ENCODE measurements at places on chromosomes 11 and 22.

DNA sequence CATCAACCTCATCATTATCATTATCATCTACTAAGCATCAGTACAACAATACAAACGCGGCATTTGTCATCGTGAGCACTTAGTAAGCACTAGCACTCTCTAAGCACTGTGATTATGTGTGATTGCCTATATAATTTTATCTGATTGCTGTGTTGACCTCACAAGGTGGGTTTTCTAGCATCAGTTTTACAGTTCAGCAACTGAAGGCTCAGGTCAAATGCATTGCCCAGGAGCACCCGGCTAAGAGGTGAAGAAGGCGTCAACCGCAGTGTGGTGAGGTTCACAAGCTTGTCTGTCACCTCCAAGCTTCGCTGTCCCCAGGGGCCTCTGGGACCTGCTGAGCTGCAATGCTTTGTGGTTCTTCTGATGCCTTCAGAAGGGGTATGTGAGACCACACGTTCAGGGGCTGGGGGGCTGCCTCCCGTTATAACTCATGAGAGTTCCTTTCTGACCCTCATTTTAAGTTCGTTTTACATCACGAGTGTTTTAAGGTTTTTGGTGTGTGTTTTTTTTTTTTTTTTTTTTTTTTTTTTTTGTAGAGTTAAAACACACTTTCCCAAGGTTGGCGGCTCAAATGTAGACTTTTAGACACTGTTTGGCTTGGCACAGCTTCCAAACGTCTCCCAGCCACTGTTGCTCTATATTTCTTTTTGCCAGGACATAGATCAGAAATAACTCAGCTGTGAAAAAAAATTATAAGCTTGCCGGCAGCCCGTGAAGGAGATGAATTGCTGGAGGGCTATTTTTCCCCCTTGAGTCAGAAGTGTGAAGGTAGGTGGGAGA lies 33.8 kb upstream of the SCUBE1 start:
- peak; percentile 43 for DNase-seq

DNA sequence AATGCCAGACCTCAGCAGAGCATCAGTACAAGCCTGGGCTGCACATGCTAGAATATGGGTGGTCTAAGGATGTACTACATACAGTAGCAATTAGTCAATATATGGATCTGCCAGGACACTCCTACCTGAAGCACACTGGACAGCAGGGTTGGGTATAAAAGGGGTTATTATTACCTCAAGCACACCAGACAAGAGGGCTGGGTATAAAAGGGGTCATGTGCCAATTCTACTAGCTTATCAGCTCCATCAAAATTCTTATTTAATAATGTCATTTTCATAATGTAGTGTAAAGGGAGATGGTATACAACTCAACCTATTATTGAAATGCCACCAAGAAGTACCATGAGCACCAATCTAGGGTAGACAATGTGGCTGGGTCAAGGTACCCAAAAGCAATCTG lies 44.7 kb upstream of the PRODH start:
- no peak for DNase-seq

DNA sequence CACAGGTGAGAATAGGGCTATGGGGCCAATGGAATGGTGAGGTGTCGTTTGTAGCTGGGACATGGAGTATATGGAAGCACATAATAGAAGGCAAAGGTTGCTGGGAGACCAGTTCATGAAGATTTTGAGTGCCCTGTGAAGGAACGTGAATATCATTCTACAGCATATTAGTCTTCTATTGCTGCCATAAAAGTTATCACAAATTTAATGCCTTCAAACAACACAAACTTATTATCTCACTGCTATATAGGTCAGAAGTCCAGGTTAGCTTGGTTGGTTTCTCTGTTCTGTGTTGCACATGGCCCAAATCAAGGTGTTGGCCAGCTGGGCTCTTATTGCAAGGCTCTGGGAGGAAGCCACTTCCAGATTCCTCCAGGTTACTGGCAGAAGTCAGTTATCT lies 110.6 kb downstream of the SYN3 start:
- DNase-seq = no peak

DNA sequence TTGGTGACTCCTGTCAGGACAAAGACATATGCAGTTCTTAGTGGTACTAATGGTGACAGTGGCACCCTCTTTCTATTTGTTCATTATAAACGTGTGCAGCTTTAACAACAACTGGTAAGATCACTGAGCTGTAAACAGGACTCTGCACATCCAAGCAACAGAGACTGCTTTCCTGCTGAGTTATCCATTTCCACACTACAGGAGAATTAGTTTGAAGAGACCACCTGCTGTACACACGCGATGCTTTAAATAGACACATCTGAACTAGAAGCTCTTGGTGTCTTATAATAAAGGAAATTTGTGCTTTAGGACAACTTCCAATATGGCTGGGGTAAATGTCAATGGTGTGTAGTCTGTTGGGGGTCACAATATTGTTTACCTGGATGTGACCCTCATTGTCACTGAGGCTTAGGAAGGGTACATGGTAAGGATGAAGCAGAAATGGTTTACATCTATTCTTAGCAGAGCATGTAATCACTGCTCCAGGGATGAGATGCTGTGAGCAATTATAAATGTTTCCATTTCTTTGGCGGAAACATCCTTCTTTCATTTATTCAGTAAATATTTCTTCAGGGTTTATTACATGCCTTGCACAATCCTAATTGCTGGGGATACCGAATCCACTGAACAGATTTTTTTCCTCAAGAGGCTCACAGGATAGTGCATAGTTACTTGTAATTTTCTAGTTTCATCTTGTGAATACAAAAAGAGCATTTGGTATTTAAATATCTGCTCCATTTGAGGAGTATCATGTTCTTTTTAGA lies 354.0 kb upstream of the CCDC90B start:
- no peak for DNase-seq

GRCh38 chr11:56819916-56820315 lies 71.4 kb upstream of the OR9G4 start:
- no peak for DNase-seq

DNA sequence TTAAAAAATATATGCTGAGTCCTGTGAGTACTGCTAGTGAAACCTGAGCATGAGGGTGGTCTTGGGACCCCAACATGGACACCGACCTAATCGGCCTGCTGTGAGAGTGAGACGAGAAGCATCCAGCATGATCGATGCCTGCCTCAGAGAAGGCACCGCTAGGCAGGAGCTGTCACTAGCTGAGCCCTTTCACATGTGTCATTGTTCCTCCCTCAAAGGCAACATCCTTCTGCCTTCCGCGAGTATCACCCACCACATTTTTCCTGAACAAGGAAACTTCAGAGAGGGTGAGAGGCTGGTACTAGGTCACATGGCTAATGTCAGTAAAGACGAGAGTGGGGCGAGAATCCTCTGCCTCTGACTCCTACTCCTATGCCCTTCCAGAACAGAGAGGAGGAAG lies 35.6 kb downstream of the AP1B1 start:
- DNase-seq = no peak

- DNase-seq = no peak
Measured at GRCh38 chr22:27919942-27920755, 1.1 kb upstream of the PITPNB start.

DNA sequence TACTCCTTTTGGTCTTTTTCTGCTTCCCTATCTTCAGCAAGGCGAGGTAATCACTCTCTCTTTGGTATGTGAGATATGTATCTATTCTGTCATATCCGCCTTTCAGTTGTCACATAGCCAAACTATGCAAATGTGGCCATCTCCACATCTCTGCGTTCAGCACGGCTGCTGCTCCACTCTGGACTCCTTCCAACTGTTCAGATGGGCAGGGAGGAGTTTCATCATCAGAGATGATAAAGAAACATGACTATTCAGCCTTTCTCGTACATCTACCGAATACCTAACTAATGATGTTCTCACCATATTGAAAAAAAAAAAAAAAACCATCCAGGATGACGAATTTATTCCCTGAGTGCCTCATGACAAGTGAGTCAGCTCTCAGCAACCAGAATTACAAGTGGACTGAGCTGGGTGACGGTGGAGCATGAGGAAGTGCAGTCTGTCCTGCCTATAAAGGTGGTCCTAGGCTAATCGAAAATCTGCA lies 899.6 kb downstream of the OPCML start:
- no peak for DNase-seq

DNA sequence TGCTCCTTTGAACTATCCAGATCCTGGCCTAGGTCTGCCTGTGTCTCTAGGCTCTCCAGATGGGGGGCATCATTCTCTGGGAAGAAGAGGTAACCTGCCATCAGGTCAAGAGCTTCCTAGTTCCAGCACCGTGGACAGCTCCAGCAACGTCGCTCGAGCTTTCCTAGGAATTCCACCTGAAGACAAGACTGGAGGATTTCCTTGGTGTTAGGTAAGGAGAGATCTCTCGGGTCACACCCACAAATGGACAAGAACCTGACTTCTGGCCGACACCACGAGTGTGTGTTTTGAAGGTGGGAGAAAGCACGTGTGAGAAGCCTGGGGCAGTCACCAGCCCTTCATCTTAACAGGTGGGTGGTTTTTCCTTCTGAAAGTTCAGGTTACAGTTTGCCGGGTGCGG lies 1.2 kb downstream of the PRG3 start:
- no peak for DNase-seq

DNA sequence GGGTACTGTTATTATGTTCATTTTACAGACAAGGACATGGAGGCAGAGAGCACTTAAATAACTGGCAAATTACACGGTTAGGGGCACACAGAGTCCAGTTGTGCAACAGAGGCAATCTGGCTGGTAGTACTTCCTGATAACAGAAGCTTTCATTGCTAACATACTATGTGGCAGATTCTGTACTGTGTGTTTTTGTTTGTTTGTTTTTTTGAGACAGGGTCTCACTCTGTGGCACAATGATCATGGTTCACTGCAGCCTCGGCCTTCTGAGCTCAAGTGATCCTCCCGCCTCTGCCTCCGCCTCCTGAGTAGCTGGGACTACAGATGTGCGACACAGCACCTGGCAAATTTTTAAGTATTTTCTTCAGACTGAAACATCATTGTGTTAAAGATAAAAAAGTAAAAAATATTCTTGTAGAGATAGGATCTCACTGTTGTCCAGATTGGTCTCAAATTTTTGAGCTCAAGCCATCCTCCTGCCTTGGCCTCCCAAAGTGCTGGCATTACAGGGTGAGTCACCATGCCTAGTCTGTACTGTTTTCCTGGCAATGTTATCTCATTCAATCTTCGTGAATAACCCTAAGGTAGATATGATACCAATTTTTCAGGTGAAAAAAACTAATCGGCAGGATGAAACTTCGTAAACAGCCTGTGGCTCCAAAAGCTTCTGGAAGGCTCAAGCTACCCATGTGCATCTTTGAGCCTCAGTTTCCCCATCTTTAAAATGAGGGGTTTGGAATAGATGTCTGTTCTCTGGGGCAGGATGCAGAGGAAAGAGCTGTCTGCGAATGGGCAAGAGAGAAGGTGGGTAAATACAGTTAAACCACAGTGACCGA lies 921 bp upstream of the NUCB2 start:
- DNase-seq = no peak

- no peak for DNase-seq
Measured at GRCh38 chr11:99585606-99586005, 564.9 kb downstream of the CNTN5 start.

DNA sequence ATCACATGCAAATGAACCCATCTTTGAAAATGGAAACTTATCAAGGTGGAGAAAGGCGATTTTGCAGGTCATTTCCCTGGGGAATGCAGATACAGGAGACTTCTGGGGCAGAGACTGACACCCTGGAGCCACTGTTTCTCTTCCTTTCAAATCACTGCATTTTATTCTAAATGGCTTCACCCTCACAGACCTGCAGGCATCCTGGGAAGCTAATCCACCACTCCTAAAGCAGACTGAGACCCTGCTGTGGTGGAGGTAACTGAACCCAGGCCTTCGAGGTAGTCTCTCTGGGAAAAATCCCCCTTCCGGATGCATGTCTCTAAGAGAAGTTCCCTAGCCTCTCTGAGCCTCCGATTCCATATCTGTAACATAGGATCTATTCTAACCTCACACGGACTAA lies 20.9 kb upstream of the CSNK2A3 start:
- no peak for DNase-seq

DNA sequence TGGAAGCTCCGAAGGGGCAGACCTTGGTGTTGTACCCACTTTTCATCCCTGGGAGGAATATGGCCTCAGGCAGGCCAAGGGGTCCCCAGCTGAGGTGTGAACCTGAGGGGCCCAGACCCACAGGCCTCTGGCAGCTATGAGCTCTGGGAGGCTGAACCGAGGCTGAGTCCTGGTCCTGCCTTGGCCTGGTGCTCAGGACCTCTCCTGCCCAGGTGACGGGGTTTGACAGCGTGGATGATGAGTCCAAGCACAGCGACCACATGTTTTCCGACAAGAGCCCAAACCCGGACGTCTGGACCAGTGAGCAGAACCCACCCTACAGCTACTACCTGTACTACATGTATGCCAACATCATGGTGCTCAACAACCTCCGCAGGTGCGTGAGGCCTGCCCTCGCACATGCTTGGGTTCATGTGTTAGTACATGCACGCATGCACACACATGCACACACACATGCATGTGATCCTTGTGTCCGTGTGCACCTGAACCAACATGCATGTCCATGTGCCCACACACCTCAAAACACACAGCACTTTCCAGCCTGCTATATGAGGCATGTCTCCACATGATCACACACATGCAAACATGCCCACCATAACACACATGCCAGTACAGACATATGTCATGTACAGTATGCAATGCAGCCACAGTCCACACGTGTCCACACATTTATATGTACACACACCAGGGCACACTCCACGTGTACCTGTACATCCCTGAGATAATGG lies 40.9 kb downstream of the RNF141 start:
- no peak for DNase-seq

GRCh38 chr11:68581439-68581838 lies 102.9 kb upstream of the GAL start:
- no peak for DNase-seq

Measured in CD4-positive, alpha-beta T cell treated with Interferon alpha-2 for 1 hour (primary cell).